MCF 10A (cell line): ENCODE measurements at places on chromosomes 11 and 22.

DNA sequence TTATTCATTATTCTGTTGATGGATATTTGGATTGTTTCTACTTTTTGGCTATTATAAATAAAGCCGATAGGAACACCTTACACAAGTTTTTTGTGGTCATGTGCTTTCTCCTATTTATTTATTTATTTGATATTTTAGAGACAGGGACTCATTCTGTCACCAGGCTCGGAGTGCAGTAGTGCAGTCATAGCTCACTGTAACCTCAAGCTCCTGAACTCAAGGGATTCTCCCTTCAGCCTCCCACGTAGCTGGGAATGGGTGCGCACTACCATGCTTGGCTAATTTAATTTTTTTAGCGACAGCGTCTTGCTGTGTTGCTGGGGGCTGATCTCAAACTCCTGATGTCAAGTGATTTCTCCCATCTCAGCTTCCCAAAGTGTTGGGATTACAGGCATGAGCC lies 135.1 kb downstream of the UVRAG start:
- no peak for DNase-seq

- no peak for DNase-seq
Measured at GRCh38 chr11:22558664-22559063, 67.0 kb downstream of the FANCF start.

DNA sequence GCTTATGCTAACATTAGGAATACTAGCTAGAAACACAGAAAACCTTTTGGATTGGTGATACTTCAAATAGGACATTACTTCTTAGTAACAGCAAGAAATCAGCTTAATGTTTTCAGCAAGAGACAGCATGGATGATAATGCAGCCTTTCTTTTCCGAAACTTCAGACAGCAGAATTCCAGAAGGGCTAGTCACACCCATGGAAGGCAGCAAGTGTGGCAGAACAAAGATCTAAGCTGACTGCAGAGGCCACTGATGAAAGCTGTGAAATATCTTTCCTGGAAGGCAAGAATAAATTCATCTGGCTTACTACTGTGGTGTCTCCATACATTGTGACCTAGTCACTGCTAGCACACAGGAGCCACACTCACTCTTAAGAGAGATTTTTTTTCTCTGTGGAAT lies 100.3 kb downstream of the CCDC83 start:
- no peak for DNase-seq

DNA sequence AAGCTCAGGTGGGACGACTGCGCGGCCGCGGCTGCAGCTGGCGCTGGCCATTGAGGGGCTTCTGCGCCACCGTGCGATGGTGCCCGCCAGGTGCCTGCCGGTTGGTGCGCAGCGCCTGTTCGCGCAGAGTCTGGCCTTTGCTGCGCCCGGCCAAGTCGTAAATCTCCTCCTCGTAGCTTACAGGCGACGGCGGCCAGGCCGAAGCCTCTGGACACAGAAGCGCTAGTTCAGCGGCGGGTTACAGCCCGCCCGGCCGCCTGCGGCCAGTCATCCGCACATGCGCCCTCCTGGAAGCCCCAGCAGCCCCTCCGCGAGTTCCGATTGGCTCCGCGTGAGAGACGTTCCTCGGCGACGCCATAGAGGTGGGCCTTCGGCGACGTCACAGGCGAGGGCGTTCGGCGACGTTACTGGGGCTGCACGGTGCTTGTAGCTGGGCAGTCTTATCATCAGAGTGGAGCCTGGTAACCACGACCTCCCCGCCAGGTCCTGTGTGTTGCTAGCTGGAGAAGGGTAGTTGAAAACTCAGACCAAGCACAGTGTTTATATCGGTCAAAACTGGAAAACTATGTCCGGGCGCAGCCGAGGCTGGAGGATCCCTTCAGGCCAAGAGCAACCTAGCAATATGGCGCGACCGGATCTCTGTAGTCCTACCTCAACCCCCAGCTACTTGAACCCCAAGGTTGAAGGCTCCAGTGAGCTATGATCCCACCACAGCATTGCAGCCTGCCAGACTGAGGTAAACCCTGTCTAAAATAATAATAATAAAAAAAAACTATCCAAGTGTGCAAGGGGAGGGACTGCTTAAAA lies 265.7 kb downstream of the OR4C45 start:
- no peak for DNase-seq

DNA sequence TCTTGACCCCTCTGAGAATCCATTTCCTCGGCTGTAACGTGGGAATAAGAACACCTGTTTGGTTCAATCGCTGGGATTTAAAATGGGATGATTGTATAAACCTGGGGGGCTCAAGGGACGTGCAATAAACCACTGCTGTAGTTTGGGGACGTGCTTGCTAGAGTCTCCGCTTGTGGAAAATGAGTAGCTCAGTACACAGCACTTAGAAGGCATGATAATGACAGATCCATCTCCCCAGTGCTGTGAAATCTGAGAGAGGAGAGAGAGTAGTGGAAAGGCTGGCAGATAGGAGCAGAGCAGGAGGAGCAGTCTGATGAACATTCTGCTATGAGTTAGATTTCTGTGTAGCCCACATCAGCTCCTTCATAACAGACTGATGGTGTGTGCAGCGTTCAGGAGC lies 256.5 kb downstream of the MN1 start:
- DNase-seq, result no peak
